ENCODE measurements at places on chromosomes 7 and 10.

DNA sequence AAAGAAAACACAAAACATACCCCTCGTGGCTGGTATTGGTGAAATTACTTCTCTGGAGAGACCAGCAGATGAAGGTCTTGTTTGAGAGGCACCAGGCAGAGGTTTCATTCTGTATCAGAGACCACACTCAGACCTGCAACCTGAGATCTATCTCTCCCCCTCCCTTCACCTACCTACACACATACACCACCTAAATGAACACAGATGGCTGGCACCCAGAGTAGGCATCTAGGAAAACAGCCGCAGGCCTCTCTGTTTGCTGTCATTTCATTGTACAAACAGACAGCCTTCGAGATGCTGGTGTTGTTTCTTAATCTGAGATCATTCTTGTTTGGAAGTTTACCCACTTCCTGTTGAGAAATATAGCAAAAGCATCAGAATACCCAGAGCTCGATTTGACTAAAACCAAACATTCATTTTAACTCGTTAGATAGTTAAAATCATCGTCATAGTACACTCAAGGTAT is 173.9 kb upstream of the SLC25A13 start:
- DNase-seq = no peak

- DNase-seq = no peak
Measured at GRCh38 chr10:129472696-129473555, 5.9 kb downstream of the MGMT start.

GRCh38 chr7:105940109-105940508 is 23.0 kb upstream of the CDHR3 start:
- DNase-seq = no peak

GRCh38 chr7:38232502-38233366 is 40.7 kb downstream of the TARP start:
- DNase-seq = no peak

GRCh38 chr10:121312587-121312986 is 285.7 kb downstream of the FGFR2 start:
- no peak for DNase-seq

- no peak for DNase-seq
Measured at GRCh38 chr10:1267568-1267967, 211.4 kb downstream of the WDR37 start.

GRCh38 chr7:64881461-64882287 is 21.4 kb upstream of the ZNF273 start:
- no peak for DNase-seq

DNA sequence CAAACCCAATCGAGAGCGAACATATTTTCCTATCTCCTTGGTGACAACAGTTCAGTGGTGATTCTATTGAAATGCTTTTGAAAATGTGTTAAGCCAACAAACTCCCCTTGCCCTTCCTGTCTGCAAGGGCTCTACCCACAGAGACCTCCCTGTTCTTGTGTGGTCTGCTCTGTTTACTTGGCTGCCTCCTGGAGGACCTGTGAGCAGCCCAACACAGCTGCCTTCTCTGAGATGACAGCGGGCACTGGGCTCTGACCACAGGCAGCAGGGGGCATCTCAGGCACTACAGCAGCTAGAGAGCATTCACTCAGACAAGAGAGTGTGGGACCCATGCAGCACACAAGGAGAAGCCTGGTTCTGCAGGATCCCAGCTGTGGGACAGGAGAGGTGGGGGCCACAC is 416.4 kb downstream of the TCERG1L start:
- no peak for DNase-seq

DNA sequence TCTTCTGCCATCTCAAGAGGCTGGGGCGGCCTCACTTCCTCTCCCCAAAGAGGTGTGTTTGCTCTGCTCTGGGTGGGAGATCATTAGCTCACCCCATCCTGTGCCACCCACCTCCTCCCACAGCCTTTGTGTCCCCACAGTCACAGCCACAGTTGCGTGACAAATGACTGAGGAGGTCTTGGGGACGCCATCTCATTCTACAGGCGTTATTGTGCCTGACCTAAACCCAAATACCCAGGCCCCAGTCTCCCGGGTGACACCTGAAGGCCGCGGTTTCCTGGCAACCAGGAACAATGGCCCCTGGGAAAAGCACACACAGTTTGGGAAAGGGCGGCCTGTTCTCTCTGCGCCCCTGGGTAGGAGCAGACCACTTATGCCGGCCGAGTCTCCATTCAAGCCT is 51.6 kb downstream of the SLIT1 start:
- no peak for DNase-seq

DNA sequence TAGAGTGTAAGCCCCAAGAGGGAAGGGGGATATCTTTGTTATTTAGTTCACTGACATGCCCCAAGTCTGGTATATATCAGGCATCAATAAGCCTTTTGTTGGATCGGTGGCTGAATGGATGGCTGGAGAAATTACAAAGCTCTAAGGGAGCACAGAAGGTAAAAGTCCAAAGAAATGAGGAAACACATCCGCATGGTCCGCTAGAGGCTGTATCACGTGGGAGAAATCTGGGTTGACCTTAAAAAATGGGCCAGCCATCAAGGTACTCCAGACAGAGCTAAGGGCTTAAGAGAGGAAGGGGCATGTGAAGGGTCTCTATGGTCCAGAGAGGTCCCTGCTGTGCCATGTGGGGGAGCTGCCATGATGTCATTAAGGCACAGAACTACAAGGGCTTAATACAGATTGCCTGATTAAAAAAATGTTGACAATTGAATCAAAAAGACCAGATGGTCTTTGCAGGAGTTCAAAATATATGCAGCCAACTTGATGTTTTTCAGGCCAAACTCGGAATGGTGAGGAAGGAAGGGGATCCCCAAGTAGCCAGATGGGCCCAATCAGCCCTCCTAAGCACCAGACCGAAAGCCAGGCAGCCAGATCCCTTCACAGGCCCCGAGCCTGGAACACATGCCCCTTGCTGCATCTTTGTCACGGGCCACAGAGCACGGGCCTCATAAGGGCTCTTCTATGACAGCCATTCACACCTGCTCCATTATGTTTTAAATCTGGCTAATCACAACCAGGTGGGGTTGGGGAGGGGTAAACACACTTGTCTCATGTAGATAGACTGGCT is 31.9 kb downstream of the SCRN1 start:
- no peak for DNase-seq
